ENCODE measurements at places on chromosomes 12 and 14. TPM values are rescaled to one million over a fixed set of nuclear protein-coding genes. Genes with fewer than 3 reads are reported as not detected.

DNA sequence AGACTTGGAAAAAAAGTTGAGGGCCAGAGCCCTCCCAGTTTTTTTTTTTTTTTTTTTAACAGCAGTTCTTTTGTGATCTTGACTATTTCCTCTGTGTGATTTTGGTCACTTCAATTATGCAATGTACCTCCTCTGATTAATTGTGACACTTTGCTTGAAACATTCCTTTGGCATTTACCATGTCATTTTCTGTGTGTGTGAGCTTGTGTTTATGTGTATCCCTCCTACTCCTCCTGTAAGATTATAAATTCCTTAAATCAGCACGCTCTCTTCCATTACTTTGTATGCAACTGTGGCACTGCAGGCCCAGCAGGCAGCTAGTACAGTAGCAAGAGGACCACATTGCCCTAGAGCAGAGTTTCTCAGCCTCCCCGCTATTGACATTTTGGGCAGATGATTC lies 33.2 kb upstream of the GALNT16 start:
- no peak for DNase-seq

DNA sequence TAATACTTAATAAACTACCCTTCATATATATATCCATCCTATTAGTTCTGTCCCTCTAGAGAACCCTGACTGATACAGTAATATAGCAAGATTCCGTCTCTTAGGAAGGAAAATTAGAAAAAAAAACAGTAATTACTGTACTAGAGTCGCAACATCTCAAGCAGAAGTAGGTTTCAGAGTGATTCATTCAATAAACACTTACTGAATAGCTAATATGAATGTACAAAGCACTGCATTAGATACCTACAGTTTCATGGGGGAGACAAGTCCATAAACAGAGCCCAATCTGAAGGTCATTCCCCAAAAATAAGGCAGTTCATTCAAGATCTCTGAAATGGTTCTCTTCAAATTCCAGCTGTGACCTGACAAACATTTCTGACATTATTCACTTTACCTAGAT lies 9.9 kb downstream of the CERS5 start:
- DNase-seq: no peak

DNA sequence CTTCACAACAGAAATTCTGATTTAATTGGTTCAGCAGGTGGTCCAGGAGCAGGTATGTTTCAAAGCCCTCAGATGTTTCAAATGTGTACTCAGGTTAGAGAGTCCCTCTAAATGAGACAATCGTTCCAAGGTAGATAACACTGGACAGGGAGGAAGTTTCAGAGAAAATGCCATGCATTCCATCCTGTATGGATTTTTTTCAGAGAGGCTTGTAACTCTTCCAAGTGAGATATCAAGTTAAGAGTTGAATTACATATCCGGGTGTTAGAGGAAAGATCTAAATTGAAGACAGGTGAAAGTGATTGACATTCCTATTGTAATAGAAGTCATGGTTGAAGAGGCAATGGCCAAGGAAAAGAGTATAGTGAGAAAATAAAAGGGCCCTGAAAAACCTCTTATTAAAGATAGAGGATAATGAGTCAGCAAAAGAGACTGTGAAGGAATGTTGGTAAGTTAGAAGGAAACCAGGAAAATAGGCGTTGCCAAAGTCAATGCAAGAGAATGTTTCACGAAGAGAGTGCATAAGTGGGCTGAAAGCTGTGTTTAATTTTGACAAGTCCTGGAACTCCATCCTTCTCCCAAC lies 105.8 kb downstream of the BMP4 start:
- no peak for DNase-seq

GRCh38 chr12:123288751-123289346 lies 17.2 kb upstream of the CDK2AP1 start:
- no peak for DNase-seq

DNA sequence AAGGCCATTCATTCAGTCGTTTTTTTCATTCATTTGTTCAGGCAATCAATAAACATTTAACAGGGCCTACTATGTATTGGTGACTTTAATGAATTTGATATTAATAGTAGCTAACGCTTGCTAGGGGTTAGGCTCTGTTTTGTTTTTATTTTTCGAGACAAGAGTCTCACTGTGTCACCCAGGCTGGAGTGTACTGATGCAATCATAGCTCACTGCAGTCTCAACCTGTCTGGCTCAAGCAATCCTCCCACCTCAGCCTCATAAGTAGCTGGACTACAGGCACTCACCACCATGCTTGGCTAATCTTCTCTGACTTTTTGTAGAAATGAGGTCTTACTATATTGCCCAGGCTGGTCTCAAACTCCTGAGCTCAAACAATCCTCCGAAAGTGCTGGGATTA lies 25.6 kb upstream of the MED13L start:
- DNase-seq: no peak

DNA sequence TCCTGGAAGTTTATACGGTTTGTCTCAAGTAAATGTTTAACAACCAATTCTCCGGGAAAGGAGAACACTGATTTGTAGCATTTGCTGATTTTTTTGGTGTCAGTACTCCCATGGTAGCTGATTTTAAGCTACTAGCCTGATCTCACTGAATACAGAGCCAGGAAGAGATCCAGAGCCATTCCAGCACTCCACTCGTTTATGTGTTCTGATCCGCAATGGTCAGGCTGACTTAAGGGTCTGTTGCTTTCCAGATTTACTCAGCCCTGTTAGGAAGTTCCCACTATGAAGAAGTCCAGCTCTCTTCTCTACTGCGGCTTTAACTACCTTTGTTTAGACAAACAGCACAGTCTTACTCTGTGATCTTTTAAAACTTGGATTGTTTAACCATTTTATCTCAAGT lies 38.0 kb upstream of the NID2 start:
- DNase-seq: no peak

- peak; percentile 95 for DNase-seq
These were observed 13.9 kb upstream of the UBC start for GRCh38 chr12:124928095-124928911.

GRCh38 chr12:103737881-103738280 lies 103.2 kb downstream of the NT5DC3 start:
- no peak for DNase-seq

- DNase-seq: no peak
These were observed 248.7 kb downstream of the SPTSSA start for GRCh38 chr14:34213332-34213731.

GRCh38 chr12:76241371-76241770 lies 106.8 kb downstream of the BBS10 start:
- no peak for DNase-seq

- peak; percentile 69 for DNase-seq
These were observed 29.1 kb downstream of the NFYB start for GRCh38 chr12:104108755-104109445.

DNA sequence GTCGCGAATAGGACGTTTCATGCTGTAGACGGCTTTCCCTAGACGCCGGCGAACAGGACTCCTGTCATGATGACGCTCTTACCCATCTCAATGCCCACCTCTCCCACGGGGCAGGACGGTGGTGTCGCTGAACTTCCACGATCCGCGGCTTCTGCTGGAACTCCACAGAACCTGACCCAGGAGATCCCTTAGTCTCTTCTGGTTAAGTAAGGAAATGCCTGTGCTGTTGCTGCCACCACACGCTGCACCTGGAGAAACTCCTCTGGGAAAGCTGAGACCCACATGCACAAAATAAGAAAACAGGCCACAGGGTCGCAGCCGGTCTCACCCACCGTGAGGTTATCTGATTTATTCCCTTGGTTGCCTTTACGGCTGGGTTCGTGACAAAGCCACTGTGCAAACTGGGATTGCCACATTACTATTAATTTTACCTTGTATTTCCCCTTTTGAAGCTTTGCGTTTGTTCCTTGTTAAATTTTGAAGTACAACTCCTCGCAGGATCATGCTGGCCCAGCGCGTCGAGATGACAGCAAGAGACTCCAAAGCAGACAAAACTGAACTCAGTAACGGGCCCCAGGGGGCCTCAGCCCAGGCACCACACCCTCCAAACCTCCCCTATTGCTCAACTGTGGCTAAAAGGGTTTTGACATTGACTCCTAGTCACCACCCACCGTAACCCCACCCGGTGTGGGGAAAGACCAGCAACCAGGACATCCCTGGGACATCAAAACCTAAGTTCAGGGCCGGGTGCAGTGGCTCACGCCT lies 9.2 kb upstream of the MMP17 start:
- DNase-seq: no peak

GRCh38 chr12:68482660-68483059 lies 128.0 kb upstream of the RAP1B start:
- no peak for DNase-seq

DNA sequence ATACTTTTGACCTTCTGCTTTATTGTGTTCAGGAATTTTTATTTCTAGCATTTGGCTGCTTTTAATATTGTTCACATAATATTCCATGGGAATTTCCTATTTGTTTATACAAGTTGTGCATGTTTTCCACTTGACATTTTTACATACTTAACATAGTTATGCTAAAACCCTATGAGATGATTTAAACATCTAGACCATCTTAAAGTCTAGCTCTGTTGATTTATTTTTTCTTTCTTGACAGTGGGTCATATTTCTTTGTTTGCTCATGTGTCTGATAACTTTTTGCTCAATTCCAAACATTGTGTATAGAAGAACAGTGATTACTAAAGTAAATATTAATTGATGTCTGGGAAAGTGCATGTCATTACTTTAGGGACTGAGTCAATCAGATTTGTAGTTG lies 202.1 kb upstream of the PDZRN4 start:
- no peak for DNase-seq

DNA sequence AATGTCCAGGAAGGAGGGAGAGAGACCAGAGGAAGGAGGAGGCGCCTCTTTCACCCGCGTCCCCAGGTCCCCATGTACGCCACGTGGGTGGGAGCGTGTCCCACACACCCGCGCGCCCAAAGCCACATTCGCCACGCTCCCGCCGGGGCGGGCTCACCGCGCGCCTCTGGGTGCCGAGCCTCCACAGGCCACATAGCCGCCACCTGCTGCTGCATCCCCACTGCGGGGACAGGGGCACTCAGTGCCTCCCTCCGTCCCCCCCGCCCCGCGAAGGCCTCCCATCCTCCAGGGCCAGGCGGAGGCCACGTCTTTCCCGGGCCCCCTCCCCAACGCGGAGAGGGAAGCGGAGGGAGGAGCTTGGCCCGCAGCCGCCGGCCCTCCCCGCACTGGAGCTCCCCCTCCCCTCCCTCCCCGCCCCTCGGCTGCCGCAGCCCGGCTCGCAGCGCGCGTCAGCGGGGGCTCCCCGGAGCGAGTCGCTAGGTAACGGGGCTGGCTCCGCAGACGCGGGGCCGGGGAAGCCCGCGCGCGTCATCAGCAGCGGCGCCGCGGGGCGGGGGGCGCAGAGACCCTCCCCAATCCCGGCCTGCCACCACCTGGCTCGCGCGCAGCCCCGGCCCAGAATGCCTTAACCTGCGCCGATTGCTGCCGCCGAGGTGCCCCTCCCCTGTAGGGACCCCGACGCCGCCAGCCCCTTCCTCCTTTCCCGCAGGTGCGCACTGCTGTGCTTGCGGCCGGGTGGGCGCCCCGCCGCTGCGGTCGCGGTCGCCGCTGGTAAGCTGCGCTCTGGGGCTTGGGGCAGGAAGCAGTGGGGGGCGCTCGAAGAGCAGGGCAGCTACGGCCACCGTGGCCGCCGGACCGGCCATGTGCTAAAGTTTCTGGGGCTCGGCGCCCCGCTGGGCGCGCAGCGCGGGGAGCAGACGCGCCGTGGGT lies 536 bp upstream of the TUNAR start:
- no peak for DNase-seq

FAM222A gene
- 0.16 TPM for polyA plus RNA-seq

MYRFL gene
- not detected for polyA plus RNA-seq

DNAI7 gene
- 0.11 TPM for polyA plus RNA-seq

STYX gene
- 13.1 TPM for polyA plus RNA-seq
